ENCODE measurements at places on chromosomes 16 and 17. TPM values are rescaled to one million over a fixed set of nuclear protein-coding genes. Genes with fewer than 3 reads are reported as not detected.
A peak's percentile ranks its signal among the peaks of the same experiment; 100 is the strongest.

- DNase-seq, result no peak
These were observed 5.2 kb downstream of the SECTM1 start for GRCh38 chr17:82328141-82328993.

DNA sequence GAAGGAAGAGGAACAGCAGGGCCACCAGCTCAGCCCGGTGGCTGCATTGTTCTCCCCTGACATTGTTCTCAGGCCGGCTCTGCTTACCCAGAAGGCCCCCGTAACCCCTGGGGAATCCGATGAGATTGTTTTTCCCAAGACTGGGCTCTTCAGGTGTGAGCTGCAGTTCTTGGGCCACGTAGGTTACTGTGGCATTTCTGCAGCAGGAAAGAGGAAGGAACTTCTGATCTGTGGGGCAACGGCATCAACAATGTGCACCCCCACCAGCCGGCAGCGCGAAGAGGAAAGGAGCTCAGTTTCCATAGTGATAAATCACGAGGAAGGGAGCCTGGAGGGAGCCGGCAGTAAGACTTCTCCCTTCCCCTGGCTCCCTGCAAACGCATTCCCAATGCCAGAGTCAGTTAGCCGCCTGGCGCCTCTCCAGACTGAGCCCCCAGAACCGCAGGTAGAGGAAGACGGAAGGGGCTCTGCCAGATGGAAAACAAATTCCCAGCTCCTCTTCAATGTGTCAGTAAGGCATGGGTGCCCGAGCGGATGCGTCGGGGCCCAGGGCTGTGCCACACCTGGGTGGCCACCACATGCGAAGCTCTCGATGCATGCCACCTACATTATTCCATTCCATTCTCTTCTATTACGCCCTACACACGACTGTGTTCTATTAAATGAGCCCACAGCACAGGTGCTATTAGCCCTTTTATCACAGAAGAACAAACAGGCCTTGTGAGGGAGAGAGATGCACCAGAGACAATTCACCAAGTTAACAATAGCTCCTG is 21.5 kb upstream of the PECAM1 start:
- no peak for DNase-seq

GRCh38 chr17:4636474-4637100 is 4.9 kb downstream of the ALOX15 start:
- DNase-seq, result no peak

DNA sequence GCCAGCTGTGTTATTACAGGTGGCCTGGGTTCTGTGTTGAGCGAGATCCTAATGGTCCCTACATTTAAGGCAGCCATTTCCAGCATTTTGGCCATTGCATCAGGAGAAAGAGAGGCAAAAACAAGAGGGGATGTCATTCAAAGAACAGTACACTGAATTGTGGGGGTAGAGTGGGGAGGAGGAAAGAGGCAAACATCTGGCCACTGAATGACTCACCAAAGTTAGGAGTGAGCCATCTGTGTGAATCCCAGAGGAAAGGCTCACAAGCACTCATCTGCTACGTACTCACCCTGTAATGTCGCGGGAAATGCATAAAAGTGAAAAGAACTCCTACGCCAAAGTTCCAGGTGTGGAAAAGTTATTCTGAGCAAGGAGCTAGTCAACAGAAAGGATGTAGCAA is 16.7 kb downstream of the KRABD2 start:
- DNase-seq, result peak; percentile 21

NSF gene
- 33.2 TPM for polyA plus RNA-seq

ANKRD40CL gene
- polyA plus RNA-seq, result 0.13 TPM

NECAB2 gene
- 2.3 TPM for polyA plus RNA-seq

PIK3R5 gene
- 0.90 TPM for polyA plus RNA-seq

- no peak for DNase-seq
These were observed 20.2 kb downstream of the CRISPLD2 start for GRCh38 chr16:84839956-84840355.

GRCh38 chr16:6265968-6266367 is 1066.7 kb upstream of the RBFOX1 start:
- DNase-seq, result no peak

DNA sequence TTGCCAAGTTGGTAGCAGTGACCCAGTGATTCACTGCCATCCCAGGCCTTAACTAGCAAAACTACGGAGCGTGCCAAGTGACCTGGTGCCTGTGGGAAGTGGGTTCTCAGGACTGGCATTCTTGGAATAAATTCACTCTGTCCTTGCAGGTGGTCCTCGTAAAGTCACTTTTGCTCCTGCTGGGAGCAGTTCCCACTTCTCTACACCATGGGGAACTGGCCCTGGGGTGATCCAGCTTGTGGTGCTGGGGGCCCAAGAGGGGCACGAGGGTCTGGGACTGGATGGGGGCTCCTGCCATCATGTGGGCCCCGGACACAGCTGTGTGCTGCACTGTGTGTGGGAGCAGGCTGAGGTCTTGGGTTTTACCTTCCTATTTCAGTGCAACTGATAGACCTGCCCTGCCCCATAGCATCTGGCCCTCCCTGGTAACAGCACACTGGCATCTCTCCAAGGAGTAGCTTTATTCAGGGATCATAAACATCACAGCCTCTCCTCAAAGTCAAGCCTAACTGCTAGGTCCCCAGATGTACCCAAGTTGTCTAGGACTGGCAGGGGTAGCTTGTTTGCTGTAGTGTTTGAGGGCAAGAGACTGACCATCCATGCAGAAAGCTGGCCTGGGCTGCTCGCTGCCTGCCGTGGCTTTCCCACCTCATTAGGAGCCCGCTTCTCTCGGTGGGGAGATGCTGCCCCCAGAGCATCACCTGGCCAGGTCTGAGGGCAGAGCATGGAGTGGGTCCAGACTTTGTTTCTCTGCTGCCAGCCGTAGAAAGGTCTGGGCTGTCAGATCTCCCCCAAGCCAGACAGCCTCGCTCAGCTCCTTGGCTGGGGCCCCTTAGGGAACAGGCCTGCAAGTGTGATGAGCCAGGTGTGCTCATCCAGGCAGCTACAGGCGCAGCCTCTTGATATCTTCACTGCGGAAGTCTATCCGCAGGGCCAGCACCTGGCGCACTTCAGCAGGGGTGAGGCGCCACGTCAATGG is 26.0 kb downstream of the FCSK start:
- no peak for DNase-seq

- no peak for DNase-seq
These were observed 81.9 kb downstream of the KCNJ18 start for GRCh38 chr17:21774263-21774662.

OMG gene
- 0.12 TPM for polyA plus RNA-seq

CDH11 gene
- polyA plus RNA-seq, result 221 TPM

- no peak for DNase-seq
These were observed 31.5 kb downstream of the WSCD1 start for GRCh38 chr17:6101706-6102105.

- DNase-seq, result no peak
These were observed 42.1 kb downstream of the IKZF3 start for GRCh38 chr17:39822051-39822451.

GRCh38 chr16:65071433-65072311 is 50.2 kb downstream of the CDH11 start:
- no peak for DNase-seq

PLA2G10 gene
- 0.26 TPM for polyA plus RNA-seq

GRCh38 chr17:46057366-46057765 is 58.3 kb downstream of the STH start:
- DNase-seq, result no peak

GRCh38 chr17:45335721-45336120 is 18.9 kb upstream of the MAP3K14 start:
- DNase-seq, result no peak

- DNase-seq, result no peak
These were observed 45.8 kb downstream of the COTL1 start for GRCh38 chr16:84572096-84572495.

PRAC1 gene
- not detected for polyA plus RNA-seq

- DNase-seq, result no peak
These were observed 4.7 kb downstream of the KCTD5 start for GRCh38 chr16:2686912-2687507.

CSHL1 gene
- polyA plus RNA-seq, result not detected

DNA sequence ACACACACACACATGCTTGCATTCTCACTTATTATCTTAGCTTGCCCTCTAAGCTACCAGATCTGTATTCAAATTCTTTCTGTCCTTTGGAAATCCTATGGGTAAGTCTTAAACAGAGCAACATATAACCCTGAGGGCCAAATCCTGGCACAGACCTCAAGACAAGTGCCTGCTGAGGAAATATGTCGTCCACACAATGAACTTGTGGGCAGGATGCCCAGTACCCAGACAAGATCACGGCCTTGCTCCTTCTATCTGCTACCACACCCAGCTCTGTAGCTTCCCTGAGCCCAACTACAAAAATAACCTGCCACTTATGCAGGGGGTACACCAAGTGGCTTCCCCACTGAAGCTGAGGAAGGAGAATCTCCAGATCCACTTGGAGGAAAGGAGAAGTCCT is 37.3 kb upstream of the FA2H start:
- no peak for DNase-seq

DNA sequence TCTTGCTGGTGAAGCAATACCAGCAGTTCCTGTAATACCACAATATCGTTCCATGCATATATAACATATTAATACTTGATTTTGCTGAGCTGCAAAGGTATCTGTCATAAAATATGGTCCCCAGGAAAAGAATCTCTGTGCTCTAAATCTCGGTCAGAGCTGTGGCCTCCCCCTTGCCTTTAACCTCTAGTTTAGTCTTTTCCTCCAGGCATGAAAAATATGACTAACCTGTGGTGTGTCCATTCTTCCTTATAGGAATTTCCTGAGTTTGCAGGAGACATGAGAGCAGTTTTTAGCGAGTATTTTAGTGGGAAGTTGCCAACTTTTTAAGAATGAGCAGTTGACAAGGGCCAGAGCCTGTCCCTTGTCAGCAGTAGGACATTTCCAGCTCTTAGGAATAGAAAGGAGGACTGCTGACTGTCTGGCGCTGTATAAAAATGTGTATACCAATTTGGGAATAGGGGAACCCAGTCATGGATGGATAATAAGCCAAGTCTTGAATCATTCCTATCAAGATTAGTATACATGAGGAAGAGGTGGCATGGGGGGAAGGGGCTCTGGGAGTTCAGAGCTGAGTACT is 8.7 kb downstream of the ATXN1L start:
- DNase-seq, result no peak

- DNase-seq, result no peak
These were observed 60.1 kb upstream of the TMEM132E start for GRCh38 chr17:34519282-34519681.

GRCh38 chr16:5647051-5647450 is 549.5 kb upstream of the EEF2KMT start:
- peak; percentile 28 for DNase-seq

C17orf78 gene
- polyA plus RNA-seq, result 0.23 TPM

DNA sequence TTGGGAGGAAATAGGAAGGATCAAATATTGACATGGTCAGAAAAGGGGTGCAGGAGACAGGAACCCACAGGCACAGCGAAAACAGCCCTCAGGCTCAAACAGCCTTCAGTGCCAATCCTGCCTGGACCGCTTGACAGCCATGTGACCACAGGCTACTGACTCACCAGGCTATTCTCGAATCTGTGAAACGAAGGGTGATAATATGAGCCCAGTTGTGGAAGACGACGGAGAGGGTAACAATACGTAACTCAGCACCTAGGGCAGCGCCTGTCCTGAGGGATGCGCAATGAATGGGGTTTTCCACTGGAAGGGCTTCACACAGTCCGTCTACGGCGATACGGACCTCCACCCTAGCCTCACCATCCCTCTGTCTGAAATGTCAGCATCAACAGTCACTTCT is 117.3 kb upstream of the RCVRN start:
- no peak for DNase-seq

DNA sequence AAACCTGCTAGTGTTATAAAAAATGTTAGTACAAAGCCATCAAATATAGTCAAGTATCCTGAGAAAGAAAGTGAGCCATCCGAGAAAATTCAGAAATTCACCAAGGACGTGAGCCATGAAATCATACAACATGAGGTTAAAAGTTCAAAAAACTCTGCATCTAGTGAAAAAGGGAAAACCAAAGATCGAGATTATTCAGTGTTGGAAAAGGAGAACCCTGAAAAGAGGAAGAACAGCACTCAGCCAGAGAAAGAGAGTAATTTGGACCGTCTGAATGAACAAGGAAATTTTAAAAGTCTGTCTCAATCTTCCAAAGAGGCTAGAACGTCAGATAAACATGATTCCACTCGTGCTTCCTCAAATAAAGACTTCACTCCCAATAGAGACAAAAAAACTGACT is 31.7 kb downstream of the RBBP6 start:
- DNase-seq, result no peak

DNA sequence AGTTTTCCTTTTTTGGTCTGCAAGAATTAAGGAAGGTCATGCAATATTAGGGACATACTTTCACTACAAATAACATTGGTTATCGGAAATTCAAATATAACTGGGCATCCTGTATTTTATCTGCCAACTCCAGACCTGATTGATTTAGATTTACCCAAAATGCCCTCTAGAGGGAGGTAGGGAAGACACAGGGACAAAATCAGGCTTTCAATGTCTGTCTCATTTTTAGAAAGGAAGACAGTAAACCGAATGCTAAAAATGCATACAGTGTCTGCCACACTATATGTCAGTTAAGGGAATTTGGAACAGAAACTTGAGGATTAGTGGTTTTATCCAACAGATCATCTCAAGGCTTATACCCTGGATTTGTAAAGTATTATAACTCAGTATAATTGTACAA is 161.7 kb upstream of the SOX9 start:
- no peak for DNase-seq

DNA sequence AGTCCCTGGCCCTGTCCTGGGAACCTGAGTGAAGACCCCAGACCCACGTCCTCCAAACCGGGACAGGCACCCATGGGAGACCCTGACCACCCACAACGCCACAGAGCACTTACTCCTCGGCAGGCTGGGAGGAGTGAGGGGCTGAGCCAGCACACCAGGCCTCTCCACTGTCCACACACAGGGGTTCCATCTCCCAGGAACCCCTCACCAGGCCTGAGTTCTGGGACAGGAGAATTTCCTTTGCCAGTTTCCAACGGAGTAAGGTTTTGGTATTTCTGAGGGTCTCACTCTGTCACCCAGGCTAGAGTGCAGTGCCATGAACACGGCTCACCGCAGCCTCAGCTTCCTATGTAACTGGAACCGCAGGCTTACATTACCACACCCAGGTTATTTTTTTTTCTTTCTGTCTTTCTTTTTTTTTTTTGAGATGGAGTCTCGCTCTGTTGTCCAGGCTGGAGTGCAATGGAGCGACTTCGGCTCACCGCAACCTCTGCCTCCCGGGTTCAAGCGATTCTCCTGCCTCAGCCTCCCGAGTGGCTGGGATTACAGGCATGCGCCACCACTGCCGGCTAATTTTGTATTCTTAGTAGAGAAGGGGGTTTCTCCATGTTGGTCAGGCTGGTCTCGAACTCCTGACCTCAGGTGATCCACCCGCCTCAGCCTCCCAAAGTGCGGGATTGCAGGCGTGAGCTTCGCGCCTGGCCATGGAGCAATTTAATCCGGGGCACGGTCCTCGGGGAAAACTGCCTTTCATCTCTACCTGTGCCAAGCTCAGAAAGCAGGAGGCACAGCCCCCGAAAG is 1.6 kb downstream of the PGAP6 start:
- no peak for DNase-seq

KLHL11 gene
- 9.0 TPM for polyA plus RNA-seq

DNA sequence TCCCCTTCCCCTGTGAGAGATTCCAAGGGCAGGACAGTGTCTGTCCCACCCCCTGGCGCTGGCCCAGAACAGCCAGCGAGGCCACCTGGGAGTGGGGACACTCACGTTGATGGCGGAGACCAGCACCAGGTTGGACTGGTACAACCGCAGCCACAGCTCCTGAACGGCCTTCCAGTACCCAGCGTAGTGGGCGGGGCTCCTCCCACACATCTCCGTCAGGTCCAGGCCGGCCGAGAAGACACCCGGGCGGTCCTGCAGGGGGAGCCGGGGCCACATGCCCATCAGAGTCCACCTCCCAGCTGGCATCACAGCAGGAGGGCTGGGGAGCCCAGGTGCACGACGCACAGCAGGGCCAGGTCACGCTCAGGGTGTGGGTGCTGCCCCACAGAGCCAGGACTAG is 7.1 kb downstream of the ECI1 start:
- no peak for DNase-seq

GAS2L2 gene
- polyA plus RNA-seq, result 0.08 TPM

All from renal cortex interstitium (tissue), 15 donors.